ENCODE measurements at places on chromosomes 7 and 10.

- DNase-seq: no peak
Measured at GRCh38 chr7:123275036-123275753, 75.4 kb upstream of the SLC13A1 start.

DNA sequence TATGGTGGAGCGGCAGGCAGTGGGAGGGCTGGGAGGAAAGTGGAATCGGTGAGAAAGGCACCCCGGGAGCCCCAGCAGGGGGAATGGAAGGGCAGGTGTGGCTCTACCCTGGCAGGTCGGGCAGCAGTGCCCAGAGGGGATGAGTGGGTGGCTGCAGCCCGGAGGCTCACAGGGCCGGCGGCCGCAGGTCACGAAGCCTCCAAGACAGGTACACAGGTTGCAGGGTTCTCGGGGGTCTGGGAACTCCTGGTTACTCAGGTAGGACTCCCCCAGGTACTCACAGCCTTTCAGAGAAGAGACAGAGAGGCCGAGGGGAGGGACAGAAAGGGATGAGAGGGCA, 21.8 kb downstream of the KCP start:
- DNase-seq: no peak

DNA sequence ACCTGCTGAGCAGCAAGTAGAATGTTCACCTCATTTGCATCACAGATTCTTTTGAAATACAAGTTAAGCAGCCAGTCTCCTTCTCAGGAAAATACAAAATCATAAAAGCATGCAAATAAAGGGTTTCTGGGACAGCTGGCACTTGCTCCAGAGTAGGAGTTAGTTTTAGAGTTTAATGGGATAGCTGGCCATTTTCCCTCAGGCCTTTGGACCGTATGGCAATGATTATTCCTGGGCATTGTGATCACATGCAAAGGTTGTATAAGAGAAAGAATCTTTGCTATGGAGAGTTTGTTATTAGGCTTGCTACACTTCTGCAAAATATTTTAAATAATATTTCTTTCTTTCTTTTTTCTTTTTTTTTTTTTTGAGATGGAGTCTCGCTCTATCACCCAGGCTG, 240.8 kb downstream of the CDK14 start:
- DNase-seq: no peak

DNA sequence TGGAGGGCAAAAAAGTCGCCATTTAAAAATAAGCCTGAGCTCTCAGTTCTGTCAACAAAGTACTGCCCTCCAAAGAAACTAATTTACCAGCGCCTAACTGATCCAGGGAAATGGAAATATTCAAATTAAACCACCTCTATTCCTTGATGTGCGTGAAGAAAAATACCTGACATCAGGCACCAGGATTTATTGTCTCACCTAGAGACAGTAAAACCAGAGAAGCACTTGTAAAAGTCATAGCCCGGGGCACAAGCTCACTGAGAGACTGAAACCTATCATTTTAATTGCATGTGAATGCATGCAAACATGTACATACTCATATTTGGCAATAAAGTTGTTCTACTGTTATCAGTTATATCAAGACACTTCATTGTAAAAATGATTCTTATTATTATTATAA, 147.3 kb upstream of the VSTM2A start:
- no peak for DNase-seq

DNA sequence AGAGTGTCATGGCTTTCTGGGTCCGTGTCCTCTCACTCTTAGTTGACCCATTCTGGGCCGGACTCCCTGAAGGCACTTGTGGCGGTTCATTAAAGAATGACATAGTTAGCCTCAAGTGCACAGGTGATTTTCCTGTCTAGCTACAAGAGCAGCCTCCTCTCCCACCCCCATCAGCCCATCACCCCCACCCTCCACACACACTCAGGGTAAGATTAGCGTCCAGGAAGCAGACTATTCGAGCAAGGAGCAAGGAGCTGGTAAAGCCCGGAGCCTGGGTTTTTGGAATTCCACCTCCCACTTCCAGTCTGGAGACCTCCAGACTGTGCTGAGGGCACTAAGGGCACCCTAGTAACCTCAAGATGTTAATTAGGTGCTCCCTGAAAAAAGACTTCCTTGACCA, 39.5 kb downstream of the TACR2 start:
- no peak for DNase-seq
